ENCODE measurements at places on chromosomes 7 and 10.
A peak's percentile ranks its signal among the peaks of the same experiment; 100 is the strongest.

DNA sequence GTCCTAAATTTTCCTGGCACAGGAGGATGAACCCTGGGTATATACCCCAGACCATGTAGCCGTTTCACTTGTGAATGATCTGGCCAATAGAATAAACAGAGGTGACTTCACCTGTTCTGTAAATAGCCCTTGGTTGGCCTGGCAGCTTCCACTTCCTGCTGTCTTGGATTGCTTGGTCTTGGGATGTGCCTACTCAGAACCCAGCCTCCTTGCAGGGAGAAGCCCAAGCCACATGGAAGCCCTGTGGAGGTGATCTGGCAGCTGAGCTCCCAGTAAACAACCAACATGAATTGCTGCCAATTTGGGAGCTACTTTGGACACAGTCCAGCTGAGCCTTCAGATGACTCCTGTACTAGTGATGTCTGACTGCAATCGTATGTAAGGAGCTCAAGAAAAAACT lies 4.8 kb upstream of the RAPGEF5 start:
- DNase-seq, result peak; percentile 77

- no peak for DNase-seq
These were observed 679.3 kb upstream of the IGFBP3 start for GRCh38 chr7:46600340-46600739.

DNA sequence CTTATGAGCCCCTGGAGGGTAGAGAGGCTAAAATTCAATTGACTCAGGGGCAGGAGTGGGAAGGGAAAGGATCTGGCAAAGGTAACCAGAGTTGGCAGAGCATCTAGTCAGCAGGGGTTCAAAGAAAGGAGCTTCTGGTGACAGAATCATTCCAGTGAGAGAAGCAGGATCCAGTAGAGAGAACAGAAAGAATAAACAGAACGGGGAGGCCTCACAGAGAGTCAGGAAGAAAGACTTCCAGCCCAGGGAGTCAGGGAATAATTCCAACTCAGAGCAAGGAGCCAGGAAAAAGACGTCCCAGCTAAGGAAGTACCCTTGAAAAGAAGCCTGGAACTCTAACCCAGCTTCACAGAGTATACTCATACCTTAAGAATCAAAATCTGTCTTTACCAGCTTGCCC lies 66.6 kb upstream of the CPXM2 start:
- no peak for DNase-seq

- no peak for DNase-seq
These were observed 765 bp downstream of the SLC25A40 start for GRCh38 chr7:87875151-87876039.

GRCh38 chr10:19549503-19549902 lies 266.7 kb upstream of the PLXDC2 start:
- DNase-seq, result no peak

DNA sequence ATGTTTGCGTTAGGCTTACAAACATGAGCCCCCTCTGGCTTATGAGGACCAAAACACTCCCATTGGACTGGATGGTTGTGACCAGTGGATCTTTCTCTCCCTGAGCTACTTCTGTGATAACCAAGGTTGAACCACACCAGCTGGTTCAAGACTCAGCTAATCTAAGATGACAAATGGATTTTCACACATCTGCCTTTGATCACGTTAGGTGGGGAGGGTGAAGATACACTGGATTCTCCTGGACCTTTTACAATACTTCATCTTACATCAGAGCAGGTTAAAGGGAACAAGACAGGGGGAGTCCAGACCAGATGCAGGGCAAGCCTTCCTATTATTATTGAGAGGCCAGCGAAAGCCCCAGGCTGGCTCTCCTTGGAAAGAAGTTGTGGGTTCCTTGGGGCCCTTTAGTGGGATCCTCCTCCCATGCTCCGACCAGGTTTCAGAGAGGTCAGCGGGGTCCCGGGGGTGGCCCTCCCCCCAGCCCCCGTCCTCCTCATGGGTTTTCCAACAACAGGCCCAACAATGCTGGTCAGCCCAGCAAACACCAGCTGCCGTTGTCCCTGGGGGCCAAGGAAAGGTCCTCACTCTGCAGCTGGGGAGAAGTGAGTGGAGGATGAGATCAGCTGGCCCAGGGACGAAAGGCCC lies 2.8 kb downstream of the GFRA1 start:
- no peak for DNase-seq
